ENCODE measurements at places on chromosomes 11 and 22. TPM values are rescaled to one million over a fixed set of nuclear protein-coding genes. Genes with fewer than 3 reads are reported as not detected.

The DRAP1 gene
- total RNA-seq: 83.2 TPM

The FAM89B gene
- total RNA-seq: 24.8 TPM

The TRIM49 gene
- total RNA-seq: not detected

DNA sequence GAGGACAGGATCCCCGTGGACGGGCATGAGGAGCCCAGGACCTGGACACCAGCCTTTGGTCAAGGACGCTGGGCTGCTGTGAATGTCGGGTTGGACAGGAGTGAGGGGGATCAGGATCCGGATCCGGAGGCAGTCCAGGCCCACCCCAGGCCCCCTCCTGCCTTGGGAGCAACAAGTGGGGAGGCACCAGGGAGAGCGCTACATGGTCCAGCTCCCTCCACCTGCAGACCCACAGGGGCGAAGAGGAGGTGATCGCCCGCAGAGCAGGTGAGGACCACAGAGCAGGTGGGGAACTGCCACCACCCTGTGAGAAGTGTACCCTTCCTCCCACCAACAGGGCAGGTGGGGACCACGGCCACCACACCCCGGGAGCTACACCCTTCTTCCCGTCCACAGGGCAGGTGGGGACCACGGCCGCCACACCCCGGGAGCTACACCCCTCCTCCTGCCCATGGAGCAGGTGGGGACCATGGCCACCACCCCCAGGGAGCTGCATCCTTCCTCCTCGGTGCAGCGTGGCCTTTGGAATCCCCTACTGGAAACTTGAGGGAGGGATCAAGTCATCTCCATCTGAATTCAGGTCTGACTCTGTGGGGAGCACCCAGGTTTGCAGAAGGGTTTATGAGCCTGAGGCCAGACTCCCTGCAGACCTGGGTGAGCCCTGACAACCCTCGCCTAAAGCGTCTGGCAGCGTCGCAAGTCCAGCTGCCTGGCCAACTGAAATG is 141.0 kb downstream of the BRD1 start:
- DNase-seq: no peak

DNA sequence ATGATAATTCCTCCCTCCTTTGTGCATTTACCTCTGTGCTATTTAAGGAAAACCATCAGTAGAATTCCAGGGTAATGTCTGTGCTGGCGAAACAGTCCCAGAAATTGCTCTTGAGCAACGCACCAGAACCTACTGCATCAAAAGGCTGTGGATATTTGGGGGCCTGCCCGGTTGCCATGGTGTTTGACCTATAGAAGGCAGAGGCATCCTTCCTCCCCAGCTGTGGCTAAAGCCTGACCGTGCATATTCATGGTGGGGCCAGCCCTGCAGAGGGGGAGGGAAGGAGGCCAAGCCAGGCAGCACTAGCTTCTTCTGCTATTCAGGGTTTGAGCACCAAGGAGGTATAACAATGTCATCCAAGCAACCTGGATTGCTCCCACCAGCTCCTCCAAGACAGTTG is 215.0 kb upstream of the E2F8 start:
- DNase-seq: peak; percentile 44

- no peak for DNase-seq
These were observed 69.2 kb upstream of the RRM1 start for GRCh38 chr11:4025248-4025966.

DNA sequence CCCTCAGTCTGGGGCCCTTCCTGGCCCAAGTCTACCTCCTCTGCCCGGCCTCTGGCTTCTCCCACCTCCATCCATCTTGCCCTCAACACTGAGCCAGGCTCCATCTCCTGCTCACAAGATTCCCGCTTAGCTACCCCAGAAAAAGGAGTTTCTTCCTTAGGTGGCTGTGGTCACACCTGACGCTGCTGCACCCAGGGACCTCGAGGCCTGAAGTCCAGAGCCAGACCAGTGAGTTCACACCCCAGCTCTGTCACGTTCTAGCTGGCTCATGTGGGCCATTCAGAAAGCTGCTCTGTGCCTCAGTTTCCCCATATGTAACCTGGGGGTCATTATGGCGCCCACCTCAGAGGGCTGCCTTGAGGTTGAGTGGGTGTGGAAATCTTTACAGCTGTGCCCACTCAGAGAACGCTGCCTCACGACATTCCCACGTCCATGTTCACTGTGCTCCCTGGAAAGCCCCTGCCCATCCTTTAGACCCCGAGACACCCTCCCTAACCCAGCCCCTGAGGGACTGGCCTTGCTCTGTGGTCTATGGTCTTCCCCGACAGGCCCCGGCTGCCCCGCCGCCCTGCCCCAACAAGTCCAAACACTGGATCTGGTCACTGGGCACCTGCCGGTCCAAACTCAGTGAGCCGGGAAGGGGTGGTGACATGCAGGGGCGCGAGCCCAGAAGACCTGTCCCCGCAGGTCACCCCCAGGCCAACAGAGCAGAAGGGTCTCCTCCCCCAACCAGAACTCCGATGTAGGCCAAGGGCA is 9.8 kb downstream of the PLXNB2 start:
- no peak for DNase-seq

DNA sequence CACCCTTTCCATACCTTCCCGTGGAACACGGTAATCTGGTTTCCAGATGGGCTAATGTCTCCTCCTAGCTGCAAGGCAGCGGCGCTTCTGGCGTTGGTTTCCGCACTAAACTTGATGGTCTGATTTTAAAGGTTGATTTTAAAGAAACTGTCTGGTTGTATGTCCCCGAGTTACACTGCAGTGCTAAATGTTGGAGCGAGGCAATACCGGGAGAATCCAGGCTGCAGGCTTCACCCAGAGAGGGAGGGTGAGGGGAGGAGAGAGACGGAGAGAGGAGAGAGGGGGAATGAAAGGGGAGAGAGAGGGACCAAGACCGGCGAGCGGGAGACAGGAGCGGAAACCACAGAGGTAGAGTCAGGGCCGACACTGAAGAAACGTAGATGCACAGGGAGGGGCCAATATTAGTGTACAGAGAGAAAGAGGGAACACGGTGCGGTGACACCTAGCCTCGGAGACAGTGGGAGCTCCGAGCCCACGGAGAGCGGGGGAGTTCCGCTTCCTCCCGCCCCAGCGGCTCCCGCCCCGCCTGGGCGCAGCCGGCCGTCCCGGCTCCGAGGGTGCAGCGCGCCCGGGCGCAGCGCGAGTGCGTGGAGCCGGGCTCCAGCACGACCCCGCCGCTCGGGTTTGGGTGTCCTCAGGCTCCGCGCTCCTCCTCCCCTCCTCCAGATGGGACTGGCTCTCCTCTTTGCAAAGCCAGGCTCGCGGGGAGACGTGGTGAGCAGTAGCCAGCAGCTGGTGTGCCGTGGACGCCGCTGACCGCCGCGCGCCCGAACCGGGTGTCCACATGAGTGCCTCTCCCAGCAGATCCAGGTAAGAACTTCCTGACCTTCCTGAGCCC is 71.9 kb upstream of the GRAMD1B start:
- peak; percentile 40 for DNase-seq

- no peak for DNase-seq
These were observed 20.6 kb downstream of the FLRT1 start for GRCh38 chr11:64056213-64056785.

- DNase-seq: no peak
These were observed at the start of gene P2RY6 for GRCh38 chr11:73271936-73272679. TSS of gene P2RY6 (plus strand) at chr11:73272338. CDS start at chr11:73296519, 24,181 bp downstream.

GRCh38 chr22:47696776-47697175 is 934.3 kb downstream of the TBC1D22A start:
- DNase-seq: no peak

- no peak for DNase-seq
These were observed 79.1 kb downstream of the GUCY1A2 start for GRCh38 chr11:106939157-106939556.

- DNase-seq: no peak
These were observed 90.0 kb downstream of the ARHGAP42 start for GRCh38 chr11:100777103-100777502.

DNA sequence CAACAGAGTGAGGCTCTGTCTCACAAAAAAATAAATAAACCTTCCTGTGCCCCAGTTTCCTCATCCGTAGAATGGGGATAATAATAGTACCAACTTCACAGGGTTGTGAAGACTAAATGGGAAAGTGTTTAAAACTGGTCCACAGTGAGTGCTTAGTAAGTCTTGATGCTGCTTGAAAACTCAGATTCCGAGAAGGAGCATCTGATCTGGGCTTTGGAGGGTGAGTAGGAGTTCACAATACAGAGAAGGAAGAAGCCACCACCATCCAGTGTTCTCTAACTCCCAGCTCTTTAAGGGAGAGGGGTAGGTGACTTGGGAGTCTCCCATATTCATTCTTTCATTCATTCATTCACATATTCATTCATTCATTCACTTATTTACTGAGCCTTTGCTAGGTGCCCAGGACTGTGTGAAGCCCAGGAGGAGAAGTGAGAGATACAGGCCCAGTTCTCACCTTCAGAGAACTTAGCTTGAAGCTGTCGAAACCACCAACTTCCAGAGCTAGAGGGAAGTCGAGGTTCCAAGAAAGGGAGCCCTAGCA is 17.7 kb downstream of the CYTH4 start:
- DNase-seq: no peak

DNA sequence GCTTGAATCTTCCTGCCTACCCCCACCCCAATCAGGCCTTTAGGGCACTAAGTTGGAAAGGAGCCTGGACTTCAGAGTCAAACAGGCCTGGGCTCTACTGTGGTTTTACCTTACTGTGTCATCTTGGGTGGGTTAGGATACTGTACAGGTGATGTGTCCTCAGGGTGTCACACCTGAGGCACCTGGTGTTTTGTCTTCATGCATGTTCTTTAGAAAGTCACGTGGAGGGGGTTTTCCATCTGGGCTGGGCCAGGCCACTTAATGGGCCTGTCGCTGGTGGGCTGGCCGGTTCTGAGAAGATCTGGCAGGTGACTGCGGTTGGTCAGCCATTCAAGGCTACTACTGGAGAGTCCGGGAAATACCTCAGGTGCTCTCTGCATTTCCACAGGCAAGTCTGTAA is 92.6 kb downstream of the SWAP70 start:
- no peak for DNase-seq

Data from heart right ventricle (tissue), 16 donors.